T-helper 2 cell treated with Interferon-gamma antibody and Interleukin-4, amounts not matched to agents 5 μg/mL and 100 μg/mL, for 36 hours (primary cell): ENCODE measurements at places on chromosomes 16 and 17.

GRCh38 chr16:3173892-3174617, 13.9 kb upstream of the OR1F1 start:
- no peak for DNase-seq

DNA sequence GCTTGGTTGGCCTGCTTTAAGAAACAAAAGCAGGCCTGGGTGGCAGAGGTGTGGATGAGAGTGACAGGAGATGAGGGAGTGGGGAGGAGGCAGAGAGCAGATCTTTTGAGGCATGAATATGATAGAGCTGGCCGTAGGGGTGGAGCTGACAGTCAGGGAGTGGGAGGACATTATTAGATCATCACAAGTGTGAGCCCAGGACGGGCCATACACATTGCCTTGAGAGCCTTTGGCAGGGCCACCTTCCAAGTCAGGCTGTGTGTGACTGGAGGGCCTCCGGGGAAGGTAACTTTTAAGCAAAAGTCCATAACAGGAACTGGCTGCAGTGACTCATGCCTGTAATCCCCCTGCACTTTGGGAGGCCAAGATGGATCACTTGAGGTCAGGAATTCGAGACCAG, 26.3 kb downstream of the GINS3 start:
- no peak for DNase-seq

GRCh38 chr16:28288114-28288513, 4.2 kb upstream of the SBK1 start:
- DNase-seq, result no peak

GRCh38 chr16:84055801-84056634, 13.4 kb upstream of the SLC38A8 start:
- no peak for DNase-seq

DNA sequence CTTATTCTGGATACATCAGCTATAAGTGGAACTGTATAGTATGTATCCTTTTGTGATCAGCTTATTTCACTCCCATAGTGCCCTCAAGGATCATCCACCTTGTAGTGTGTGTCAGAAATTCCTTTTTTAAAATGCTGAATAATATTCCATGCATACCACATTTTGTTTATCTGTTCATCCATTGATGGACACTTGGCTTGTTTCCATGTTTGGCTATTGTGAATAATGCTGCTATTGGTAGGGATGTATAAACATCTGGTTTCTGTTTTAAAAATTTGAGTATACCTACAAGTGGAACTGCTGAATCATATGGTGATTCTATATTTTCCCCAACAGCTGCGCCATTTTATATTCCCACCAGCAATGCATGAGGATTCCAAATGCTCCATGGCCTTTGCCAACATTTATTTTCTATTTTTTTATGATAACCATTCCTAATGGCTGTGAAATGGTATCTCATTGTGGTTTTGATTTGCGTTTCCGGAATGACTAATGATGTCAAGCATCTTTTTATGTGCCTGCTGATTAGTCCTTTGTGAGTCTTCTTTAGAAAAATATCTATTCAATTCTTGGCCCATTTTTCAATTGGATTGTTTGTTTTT, 11.6 kb downstream of the RCVRN start:
- no peak for DNase-seq

DNA sequence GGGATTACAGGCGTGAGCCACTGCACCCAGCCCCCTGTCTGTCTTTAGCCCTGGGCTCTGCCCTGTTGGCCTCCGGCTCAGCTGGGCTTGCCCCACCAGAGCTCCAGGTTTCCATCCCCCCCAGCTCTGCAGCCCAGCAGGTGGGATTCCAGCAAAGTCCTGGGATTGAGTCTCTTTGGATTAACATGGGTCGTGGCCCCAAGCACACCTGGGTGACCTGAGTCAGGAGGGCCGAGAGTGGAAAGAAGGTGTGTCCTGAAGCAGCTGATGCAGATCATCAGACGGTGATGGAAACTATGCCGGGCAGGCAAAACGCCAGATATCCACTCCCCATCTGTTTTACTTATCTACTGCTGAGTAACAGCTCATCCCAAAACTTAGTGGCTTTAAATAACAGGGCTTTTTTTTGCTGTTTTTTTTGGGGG, 72.5 kb downstream of the KNOP1 start:
- DNase-seq, result no peak

DNA sequence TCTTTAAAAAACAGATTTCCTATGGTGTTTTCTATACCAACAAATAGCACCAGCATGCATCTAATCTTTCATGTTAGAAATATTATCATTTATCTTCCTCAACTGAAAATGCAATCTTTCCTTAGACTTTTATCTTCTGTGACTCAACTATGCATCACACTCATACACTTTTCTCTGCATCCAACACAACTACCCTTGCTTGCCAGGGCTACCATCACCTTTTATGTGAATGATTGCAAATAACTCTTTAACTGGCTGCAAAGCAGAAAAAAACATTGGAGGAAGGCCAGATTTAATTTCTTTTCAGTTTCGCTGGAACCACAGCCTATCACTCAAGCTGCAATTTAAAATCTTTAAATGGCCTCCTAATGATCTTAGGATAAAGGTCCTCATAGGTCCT, 212.9 kb downstream of the CDH8 start:
- DNase-seq, result no peak

DNA sequence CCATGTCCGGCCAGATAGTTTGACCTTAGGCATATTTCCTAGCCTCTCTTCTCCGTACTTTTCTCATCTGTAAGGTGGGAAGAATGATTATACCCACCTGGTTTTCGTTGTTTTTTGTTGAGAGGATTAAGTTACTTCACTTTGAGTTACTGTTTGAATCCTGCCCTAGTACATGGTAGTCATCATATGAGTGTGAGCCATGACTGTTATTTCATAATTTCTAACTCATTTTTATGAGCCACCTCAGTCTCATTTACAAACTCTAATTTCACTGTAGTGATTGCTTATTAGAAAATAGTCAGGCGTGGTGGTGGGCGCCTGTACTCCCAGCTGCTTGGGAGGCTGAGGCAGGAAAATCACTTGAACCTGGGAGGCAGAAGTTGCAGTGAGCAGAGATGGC, 45.1 kb downstream of the YPEL2 start:
- DNase-seq, result no peak

GRCh38 chr16:11356573-11357331, 11.5 kb downstream of the RMI2 start:
- DNase-seq, result peak; percentile 38

DNA sequence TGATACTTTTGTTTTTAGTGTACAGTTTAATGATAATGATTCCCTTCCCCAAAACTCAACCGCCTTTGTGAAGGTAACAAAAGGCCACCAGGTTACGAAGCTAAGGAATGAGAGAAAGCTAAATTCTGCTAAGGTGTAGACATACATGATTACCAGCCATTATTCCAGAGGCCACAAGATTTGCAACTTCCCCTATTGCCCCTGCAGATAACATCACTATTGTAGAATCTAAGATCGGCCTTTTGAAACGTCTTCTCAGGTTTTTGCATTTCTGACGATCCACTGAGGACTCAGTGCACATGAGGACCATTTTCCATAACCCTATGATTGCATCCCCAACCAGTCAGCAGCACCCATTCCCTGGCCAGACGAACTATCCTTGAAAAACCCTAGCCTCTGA, 33.9 kb upstream of the SNN start:
- DNase-seq, result no peak

DNA sequence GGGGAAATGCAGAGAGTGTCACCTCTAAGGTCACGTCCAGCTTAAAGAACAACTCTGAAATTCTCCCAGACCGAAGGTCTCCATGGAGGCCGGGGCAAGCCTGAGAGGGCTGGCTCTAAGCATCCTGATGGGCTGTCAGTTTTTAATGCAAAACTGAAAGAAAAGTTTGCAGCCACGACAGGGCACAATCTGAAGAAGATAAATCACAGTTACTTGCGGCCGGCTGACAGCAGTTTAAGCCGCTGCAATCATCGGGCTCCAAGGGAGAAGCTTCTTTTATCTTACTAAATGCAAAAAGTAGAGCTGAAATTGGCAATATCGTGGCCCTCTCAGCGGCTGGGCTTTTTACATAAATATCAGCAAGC, 168.8 kb downstream of the CYLD start:
- DNase-seq, result no peak

DNA sequence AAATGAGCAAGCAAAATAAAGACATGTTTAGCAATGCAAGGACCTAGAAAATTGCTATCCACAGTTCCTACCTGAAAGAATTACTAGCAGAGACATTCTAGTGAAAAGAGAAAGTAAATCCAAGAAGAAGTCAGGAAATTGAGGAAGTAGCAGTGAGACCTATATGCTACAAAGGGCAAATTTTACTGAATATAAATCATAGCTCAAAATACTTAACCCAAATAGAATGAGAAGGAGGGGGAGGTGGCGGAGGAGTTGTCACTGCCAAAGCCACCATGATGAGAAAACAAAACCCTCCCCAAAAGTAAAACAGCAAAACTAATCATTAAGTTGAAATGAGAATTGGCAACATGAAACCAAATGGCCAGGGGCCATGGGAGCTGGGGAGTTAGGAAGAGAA, 39.3 kb downstream of the PITPNM3 start:
- no peak for DNase-seq

DNA sequence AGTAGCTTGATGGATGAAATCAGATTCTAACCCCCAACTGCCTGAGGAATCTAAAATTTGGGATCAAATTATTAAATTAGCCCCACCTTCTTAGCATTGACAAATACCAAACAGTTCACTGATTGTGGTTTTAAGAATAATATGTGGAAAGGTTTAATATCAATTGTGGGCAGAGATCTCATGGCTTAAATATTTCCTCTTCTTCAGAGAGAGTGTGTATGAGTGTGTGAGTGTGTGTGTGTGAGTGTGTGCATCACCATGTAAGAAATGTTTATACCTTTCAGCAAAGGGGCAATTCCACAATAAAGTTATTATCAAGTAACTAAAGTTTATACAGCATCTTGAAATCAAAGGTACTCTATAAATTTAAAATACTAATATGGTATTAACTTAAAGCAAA, 3.2 kb downstream of the SMURF2 start:
- DNase-seq, result no peak

- no peak for DNase-seq
These were observed 40.5 kb upstream of the GCSH start for GRCh38 chr16:81136390-81137335.

DNA sequence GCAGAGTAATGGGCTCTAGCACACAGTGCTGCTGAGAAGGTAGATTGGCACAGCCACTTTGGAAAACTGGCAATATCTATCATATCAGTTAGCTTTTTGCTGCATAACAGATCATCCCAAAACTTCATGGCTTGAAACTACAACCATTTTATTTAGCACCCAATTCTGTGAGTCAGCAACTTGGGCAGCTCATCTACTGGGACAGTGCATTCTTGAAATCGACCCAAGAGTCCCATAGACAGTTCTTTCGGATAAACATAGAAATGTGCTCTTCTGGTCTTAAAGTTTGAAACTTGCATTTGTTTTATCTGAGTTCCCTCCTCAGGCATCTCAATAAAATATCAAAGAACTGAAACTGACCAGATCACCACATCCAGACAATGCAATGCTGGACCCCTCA, 76.7 kb downstream of the CEP112 start:
- DNase-seq, result no peak
